ENCODE measurements at places on chromosomes 1 and 21.

GRCh38 chr1:35564884-35565741, 7.5 kb downstream of the NCDN start:
- DNase-seq: no peak

- no peak for DNase-seq
These were observed 943 bp downstream of the ERRFI1 start for GRCh38 chr1:8025061-8025670.

DNA sequence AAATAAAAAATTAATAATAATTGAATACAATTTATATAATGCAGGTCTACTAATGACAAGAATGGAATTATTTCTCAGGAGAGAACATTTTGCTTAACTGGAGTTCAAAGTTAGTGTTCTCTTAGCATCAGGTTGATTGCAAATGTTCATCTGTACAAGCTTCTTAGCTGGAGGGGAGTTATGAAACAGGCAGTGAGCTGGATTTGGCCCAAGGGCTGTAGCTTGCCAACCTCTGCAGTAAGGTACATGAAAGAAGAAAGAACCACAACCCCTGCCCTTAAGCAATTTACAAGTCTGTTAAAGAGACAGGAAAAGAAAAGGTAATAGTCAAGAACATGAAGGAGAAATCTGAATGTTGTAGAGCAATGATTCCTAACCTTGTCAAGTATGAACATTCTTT, 17.0 kb downstream of the LPGAT1 start:
- DNase-seq: no peak

DNA sequence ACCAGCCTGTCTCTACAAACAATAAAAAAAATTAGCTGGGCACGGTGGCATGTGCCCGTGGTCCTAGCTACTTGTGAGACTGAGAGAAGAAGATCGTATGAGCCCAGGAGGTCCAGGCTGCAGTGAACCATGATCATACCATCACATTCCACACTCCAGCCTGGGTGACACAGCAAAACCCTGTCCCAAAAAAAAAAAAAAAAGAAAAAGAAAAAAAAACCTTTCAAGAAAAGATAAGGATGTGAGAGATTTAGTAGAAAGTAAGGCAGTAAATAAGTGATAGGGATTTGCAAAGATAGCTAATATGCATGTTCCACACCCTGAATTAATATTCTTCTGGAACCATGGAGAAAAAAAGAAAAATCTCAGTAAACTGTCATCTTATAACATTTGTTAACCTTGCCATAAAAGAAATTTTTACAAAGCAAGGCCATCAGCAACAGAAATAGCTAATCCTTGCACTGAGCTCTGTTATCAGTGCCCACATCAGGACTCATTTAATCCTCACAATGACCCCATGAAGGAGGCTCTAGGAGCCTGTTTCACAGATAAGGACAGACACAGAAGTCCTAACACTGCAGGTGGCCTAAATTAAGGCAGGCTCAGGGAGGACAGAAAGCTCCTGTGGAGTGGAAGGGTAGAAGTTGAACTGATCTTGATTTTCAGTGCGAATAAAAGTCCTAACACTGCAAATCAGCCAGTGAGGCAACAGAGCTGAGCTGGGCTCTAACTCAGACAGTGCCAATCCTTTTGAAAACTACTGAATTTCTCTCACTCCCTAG, 7.6 kb downstream of the GNB1 start:
- no peak for DNase-seq

DNA sequence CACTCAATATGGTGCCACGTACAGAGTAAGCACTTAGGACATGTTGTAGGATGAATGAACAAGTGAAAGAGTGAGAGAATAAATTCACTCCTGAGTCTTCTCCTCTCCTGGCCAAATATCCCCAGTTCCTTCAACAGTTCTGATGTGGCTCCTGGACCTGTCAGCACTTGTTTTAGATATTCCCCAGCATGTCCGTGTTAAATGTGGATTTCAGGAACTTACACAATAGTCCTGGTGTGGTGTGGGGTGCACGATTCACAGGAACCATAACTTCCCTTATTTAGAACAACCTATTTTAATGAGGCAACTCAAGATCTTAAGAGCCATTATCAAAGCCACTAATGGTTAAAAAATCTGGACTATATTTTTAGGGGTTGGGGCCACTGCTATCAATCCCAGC, 39.0 kb upstream of the MYSM1 start:
- no peak for DNase-seq

DNA sequence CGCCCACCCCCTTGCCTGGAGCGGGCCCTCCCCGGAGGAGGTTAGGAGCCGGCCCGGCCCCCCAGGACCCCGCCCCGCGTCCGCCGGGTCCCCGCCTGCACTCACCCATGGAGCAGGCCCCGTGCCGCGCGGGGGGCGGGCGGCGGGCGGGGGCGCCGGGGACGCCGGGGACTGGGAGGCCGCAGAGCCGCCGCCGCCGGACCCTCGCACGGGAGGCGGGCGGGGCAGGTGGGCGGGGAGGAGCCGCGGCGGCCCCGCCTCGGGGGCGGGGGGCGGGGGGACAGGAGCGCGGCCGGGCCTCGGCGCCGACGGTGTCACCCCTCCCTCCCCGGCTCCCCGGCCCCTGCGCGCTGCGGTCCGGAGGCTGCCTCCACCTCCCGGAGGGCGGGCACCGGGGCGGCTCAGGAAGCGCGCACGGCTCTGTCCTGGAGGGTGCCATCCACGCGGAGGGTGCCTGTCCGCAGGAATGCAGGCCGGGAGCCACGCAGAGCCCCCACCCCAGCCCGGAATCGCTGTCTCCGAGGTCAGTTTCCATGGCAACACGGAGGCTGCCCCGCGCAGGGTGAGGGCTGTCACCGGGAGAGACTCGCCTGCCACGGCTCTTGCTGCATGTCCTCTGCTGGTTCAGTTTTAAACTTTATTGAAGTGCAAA, 5.9 kb upstream of the PLEKHG5 start:
- no peak for DNase-seq

GRCh38 chr1:32920833-32921232, 19.6 kb upstream of the TMEM54 start:
- DNase-seq: no peak

- no peak for DNase-seq
These were observed 115.7 kb upstream of the IPO9 start for GRCh38 chr1:201713086-201713810.

- DNase-seq: no peak
These were observed 133.4 kb upstream of the LYPLAL1 start for GRCh38 chr1:219040291-219040690.

- no peak for DNase-seq
These were observed 96.6 kb upstream of the VANGL1 start for GRCh38 chr1:115545096-115545720.

DNA sequence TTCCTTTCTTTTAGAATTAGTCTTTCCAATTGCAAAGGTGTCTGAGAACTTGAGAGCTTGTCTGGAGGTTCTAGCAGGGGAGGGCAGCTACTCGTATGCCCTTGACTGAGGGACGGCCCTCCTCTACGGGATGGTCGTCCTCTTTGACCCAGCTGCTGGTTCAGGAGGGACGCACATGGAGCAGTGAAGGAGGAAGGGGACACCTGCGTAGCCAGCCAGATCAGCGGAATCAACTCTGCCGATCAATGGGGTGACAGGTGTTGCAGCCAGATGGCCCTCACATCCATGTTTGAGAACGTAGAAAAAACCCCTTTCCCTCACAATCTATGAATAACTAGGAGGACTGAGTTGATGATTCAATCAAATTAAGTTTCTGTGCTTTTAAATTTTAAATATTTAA, 15.7 kb upstream of the A3GALT2 start:
- no peak for DNase-seq

- DNase-seq: no peak
These were observed 62.5 kb downstream of the ASH1L start for GRCh38 chr1:155499953-155500639.

DNA sequence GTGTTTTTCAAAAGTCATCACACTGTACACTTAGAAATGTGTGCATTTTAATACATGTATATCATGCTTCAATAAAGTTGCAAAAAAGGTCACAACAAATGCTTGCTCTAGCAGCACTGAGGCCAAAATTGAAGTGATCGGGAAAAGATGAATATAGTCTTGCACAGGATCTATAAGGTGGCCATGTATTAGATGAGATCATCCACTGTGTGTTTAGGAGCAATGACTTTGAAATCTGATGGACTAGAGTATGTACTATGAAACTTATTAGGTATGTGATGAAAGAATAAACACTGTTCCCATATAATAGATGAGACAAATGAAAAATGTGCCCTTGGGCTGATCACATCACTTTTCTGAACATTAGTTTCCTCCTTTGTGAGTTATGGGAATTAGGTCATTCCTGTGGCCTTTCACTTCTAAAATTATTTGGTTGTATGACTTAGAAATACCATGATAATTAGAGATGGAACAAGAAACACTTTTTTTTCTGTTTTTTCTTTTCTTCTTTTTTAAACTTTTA, 984.6 kb downstream of the ADGRL2 start:
- no peak for DNase-seq

DNA sequence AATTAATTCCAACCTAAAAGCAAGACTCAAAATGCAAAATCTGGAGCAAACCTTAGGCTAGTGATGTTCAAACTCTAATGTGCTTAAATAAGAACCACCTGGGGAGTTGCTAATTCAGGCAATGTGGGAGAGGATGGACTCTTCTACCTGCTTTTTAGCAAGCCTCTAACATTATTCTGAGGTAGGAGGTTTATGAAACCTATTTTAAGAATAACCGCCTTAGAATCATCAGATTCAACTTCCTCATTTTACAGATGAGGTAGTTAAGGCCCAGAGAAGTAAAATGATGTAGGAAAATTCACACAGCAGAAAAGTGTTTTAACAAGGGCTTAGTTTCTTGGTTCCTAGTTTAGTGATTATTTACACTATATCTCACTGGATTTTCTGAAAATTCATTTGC, 8.6 kb upstream of the NTNG1 start:
- DNase-seq: no peak

- no peak for DNase-seq
These were observed 60.4 kb downstream of the LEPR start for GRCh38 chr1:65480684-65481405.

Data from activated CD8-positive, alpha-beta memory T cell treated with anti-CD3 and anti-CD28 coated beads for 48 hours (primary cell).